ENCODE measurements at places on chromosomes 7 and 10. TPM values are rescaled to one million over a fixed set of nuclear protein-coding genes. Genes with fewer than 3 reads are reported as not detected.

Gene C10orf67
- not detected for total RNA-seq

Gene SH3PXD2A
- total RNA-seq, result 14.8 TPM

Gene TEX36
- total RNA-seq, result not detected

- peaks cover 43% of the 10 kb centered on the region for H3K36me3 ChIP-seq
- no peak overlapping the region for H3K27ac ChIP-seq
- H3K27me3 ChIP-seq, result no peaks in the 10 kb centered on the region
- H3K4me1 ChIP-seq, result peaks cover 20% of the 10 kb centered on the region
Observed at GRCh38 chr7:114936471-114936870, 14.6 kb downstream of the MDFIC start.

DNA sequence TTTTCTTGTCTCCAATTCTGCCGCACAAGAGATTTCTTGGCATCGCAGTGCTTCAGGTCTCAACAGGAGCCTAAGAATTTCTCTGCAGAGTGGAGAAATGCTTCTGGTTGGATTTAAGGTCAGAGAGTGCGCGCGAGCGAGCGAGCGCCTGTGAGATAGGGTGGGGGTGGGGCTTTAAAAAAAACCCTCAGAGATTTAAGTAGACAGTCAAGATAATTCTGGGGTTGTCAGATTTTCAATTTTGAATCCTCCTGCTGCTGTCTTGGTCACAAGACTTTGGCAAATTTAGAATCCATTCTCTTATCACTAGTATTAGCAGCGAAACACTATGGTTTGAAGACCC, 49.7 kb downstream of the CPEB3 start:
- H3K4me1 ChIP-seq, result peaks cover 19% of the 10 kb centered on the region
- peaks cover 18% of the 10 kb centered on the region for H3K36me3 ChIP-seq
- no peak overlapping the region for H3K27ac ChIP-seq
- DNase-seq, result no peak

DNA sequence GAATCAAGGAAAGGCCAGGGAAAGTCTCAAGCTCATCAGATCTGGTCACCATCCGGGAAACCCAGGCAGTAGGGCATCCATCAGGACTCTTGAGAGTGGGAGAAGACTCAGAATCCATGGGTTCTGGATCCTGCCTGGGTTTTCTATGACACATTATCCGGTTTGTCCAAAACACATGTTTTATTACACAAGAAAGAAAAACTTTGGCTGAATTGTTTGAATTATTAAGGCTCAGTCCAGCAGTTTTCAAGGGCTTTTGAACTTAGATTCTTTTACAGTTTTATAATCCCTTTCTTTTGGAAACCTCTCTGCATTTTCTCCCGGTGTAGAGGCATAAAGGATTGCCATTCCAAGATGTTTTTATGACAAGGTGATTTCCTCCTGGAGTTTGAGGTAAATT, 528.5 kb upstream of the MGMT start:
- no peak for DNase-seq
- no peaks in the 10 kb centered on the region for H3K36me3 ChIP-seq
- no peak overlapping the region for H3K27ac ChIP-seq
- H3K4me3 ChIP-seq, result no peak overlapping the region
- H3K27me3 ChIP-seq, result peaks cover 5% of the 10 kb centered on the region
